ENCODE measurements at places on chromosomes 12 and 14. TPM values are rescaled to one million over a fixed set of nuclear protein-coding genes. Genes with fewer than 3 reads are reported as not detected.

DNA sequence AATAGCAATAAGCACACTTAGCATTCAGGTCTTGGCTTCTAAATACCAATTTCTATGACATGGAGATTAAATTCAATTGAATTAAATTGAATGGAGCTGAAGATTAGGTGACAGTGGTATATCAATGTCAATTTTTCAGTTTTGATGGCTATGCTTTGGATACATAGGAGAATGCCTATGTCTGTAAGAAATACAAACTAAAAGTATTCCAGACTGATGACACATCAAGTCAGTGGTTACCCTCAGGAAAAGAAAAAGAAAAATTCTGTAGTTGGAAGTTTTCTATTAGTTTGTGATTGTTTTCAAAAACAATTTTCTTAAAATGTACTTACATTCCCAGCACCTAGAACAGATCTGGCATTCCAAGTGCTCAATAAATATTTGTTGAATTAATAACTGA is 4.9 kb upstream of the DCAF4 start:
- peaks cover 1% of the 10 kb centered on the region for H3K4me1 ChIP-seq
- H3K27ac ChIP-seq = no peak overlapping the region
- no peaks in the 10 kb centered on the region for H3K27me3 ChIP-seq
- DNase-seq = no peak
- H3K4me3 ChIP-seq = no peak overlapping the region

DNA sequence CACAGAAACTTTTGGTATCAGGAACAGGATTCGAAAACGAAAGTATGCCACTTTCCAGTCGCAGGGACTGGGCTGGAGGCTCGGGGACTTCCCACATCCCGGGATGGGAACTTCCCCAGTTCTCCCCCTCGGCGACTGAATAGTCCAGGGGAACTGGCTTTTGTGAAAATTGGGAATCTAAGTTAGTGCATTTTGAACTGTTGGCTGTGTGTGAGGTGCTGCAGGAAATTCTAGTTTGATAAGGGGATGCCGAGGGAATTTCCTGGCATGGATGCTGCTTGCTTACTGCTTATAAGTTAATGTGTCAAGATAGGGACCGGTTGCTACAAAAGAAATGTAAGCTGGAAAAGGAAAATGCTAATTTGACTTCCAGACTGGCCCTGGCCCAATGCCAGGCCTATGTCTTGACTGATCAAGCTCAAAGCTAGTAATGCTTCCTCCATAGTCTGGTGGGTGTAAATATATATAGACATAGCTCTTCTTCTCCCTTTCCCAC is 73.4 kb upstream of the EIF5 start:
- no peaks in the 10 kb centered on the region for H3K36me3 ChIP-seq
- peak; percentile 38 for DNase-seq
- H3K4me3 ChIP-seq = peak overlapping the region; percentile 46
- no peak overlapping the region for H3K27ac ChIP-seq
- no peaks in the 10 kb centered on the region for H3K4me1 ChIP-seq

- no peak overlapping the region for H3K27ac ChIP-seq
- DNase-seq = no peak
- peaks cover 22% of the 10 kb centered on the region for H3K4me1 ChIP-seq
- H3K36me3 ChIP-seq = no peaks in the 10 kb centered on the region
Observed at GRCh38 chr12:67459173-67459572, 189.4 kb upstream of the DYRK2 start.

GRCh38 chr12:69003991-69004390 is 71.0 kb upstream of the CPM start:
- H3K36me3 ChIP-seq = no peaks in the 10 kb centered on the region
- H3K4me1 ChIP-seq = peaks cover 2% of the 10 kb centered on the region
- no peaks in the 10 kb centered on the region for H3K27me3 ChIP-seq
- DNase-seq = no peak
- no peak overlapping the region for H3K4me3 ChIP-seq

- H3K36me3 ChIP-seq = no peaks in the 10 kb centered on the region
- H3K4me1 ChIP-seq = no peaks in the 10 kb centered on the region
Observed at GRCh38 chr12:119788786-119789185, 88.3 kb downstream of the CIT start.

- no peak overlapping the region for H3K27ac ChIP-seq
- DNase-seq = no peak
- H3K36me3 ChIP-seq = no peaks in the 10 kb centered on the region
- no peak overlapping the region for H3K4me3 ChIP-seq
- H3K4me1 ChIP-seq = no peaks in the 10 kb centered on the region
Observed at GRCh38 chr14:39322807-39323206, 89.1 kb downstream of the MIA2 start.

DNA sequence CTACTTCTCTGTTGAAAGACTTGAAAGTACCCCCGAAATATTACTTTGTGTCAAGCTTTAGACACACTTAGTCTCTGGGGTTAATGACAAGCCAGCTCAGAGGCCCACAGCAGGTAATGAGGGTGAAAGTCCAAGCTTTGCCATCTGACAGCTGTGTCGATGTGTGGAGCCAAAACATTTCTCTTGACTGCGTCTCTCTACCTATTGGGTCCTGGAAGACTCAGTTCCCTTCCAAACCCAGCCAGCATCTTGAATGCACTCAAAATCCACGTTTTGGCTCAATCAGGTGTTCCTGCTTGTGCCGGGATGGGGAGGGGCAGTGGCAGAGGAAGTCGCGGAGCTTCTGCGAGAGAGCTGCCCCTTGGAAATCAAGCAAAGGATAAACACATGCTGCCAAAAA is 3.2 kb downstream of the PLXNC1 start:
- H3K27ac ChIP-seq = peak overlapping the region; percentile 72
- DNase-seq = no peak
- no peaks in the 10 kb centered on the region for H3K36me3 ChIP-seq
- H3K27me3 ChIP-seq = no peaks in the 10 kb centered on the region

DNA sequence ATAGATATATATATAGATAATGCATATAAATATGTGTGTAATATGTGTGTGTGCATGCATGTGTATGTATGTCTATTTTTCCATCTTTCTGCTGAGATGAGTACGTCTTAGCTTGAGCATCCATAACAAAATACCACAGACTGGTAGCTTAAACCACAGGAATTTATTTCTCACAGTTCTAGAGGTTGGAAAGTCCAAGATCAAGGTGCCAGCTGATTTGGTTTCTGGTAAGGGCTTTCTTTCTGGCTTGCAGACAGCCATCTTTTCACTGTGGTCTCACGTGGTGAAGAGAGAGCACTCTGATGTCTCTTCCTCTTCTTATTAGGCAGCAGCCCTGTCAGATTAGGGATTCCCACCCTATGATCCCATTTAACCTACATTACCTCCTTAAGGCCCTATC is 47.3 kb downstream of the ACSM4 start:
- no peaks in the 10 kb centered on the region for H3K36me3 ChIP-seq
- H3K4me1 ChIP-seq = no peaks in the 10 kb centered on the region
- H3K27me3 ChIP-seq = peaks cover 4% of the 10 kb centered on the region
- no peak for DNase-seq
- H3K4me3 ChIP-seq = no peak overlapping the region

DNA sequence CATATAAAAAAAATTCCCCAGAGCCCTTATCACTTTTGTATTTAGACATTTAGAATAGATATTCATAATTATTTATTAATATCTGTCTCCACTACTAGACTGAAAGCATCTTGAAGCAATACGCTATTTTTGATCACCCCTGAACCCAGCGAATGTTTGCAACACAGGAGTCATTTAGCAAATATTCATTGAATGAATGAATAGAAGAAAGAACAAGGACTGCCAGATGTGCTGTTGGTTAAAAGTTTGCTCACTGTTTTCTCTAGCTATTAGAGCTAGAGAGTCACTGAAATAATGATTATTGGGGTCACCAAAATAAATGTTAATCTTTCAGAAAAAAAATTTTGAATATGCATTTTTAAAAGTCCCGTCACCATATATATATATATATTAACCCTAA is 174.3 kb downstream of the ACSS3 start:
- H3K36me3 ChIP-seq = no peaks in the 10 kb centered on the region
- no peaks in the 10 kb centered on the region for H3K4me1 ChIP-seq
- no peaks in the 10 kb centered on the region for H3K27me3 ChIP-seq
- DNase-seq = no peak
- H3K27ac ChIP-seq = no peak overlapping the region
- no peak overlapping the region for H3K4me3 ChIP-seq

DNA sequence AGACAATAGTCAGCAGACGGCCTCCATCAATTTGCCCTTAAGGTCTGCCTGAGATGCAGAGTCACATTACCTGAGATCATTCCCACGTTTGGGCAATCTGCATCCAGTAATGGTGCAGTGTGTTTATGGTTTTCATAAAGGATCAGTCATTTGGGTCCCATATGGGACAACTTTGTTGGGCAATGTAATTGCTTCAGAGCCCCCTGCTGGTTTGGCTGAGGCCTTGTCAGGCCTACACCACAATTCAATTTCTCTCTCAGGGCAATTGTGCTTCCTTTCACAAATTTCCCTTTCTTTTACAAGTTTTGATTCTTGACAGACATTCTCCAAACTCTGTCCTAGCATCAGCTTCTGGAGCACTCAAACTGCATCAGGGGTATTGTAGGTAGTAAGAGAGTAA is 191.2 kb upstream of the SSTR1 start:
- H3K4me1 ChIP-seq = no peaks in the 10 kb centered on the region
- DNase-seq = no peak
- no peaks in the 10 kb centered on the region for H3K27me3 ChIP-seq
- no peak overlapping the region for H3K4me3 ChIP-seq

GRCh38 chr12:131530422-131530821 is 180.5 kb upstream of the SFSWAP start:
- no peak overlapping the region for H3K27ac ChIP-seq
- no peak overlapping the region for H3K4me3 ChIP-seq
- H3K4me1 ChIP-seq = no peaks in the 10 kb centered on the region

- no peaks in the 10 kb centered on the region for H3K27me3 ChIP-seq
- no peaks in the 10 kb centered on the region for H3K36me3 ChIP-seq
- H3K4me1 ChIP-seq = no peaks in the 10 kb centered on the region
Observed at GRCh38 chr12:124264879-124265278, 30.0 kb upstream of the RFLNA start.

DNA sequence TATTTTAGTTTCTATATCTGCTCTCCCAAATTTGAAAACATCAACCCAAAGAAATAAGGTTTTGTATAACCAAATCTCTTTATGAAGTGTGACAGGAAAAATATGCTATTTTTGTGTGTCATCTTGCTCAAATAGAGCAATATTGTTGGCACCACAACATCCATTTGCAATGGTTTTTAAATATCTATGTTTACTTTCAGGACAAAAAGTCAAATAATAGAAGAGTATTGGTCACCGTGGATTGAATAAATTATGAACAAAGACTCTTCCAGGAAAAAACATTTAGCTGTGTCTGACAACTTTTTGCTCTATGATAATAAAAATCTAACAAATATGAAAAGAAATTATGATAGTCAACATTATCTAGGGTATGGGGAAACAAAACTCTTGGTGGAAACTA is 439.2 kb downstream of the BTG1 start:
- no peaks in the 10 kb centered on the region for H3K36me3 ChIP-seq
- no peaks in the 10 kb centered on the region for H3K27me3 ChIP-seq
- no peak overlapping the region for H3K27ac ChIP-seq
- DNase-seq = no peak
- no peak overlapping the region for H3K4me3 ChIP-seq

GRCh38 chr12:88982694-88983093 is 369.6 kb downstream of the DUSP6 start:
- no peaks in the 10 kb centered on the region for H3K27me3 ChIP-seq
- H3K4me3 ChIP-seq = no peak overlapping the region
- H3K27ac ChIP-seq = no peak overlapping the region
- no peaks in the 10 kb centered on the region for H3K4me1 ChIP-seq

- peaks cover 2% of the 10 kb centered on the region for H3K4me1 ChIP-seq
- H3K36me3 ChIP-seq = no peaks in the 10 kb centered on the region
- DNase-seq = no peak
- no peak overlapping the region for H3K27ac ChIP-seq
- no peaks in the 10 kb centered on the region for H3K27me3 ChIP-seq
Observed at GRCh38 chr14:63922696-63923421, 70.1 kb downstream of the SYNE2 start.

DNA sequence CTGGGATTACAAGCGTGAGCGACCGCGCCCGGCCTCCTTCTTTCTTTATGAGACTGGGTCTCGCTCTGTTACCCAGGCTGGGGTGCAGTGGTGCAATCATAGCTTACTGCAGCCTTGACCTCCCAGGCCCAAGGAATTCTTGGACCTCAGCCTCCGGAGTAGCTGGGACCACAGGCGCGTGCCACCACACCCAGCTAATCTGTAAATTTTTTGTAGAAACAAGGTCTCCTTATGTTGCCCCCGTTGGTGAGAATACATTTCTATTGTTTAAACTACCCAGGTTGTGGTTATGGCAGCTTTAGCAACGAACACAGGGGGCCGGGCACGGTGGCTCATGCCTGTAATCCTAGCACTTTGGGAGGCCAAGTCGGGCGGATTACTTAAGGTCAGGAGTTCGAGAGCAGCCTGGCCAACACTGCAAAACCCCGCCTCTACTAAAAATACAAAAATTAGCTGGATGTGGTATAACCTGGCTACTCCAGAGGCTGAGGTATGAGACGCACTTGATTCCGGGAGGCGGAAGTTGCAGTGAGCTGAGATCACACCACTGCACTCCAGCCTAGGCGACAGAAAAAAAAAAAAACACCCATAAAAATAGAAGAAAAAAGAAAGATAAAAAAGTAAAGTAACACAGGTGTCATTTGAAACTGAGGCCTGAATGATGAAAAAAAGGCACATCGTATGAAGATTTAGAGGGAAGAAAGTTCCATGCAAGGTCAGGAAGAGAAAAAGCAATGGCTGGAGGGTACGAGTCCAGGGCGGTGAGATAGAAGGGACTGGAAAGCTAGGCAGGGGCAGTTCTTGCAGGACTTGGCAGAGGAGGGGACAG is 977 bp upstream of the TMEM120B start:
- no peaks in the 10 kb centered on the region for H3K27me3 ChIP-seq
- peaks cover 6% of the 10 kb centered on the region for H3K4me1 ChIP-seq
- no peak for DNase-seq
- H3K27ac ChIP-seq = no peak overlapping the region
- no peaks in the 10 kb centered on the region for H3K36me3 ChIP-seq

DNA sequence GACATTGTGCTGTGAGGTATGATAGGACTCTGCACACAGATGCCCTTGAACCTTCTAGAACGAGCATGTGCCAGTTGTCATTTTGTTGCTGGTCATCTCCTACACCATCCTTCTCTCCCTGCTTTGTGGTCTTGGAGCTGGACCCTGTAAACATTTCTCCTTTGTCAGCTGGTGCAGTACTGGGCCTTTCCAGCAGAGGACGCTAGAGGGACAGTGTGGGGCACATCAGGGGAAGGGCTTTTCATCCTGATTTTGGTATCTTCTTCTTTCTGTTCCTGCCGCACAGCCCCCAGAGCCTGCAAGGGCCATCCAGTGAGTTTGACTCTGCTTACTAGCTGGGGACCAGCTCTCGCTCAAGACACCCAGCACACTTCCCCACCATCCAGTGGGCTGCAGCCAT is 484.6 kb downstream of the AACS start:
- H3K36me3 ChIP-seq = no peaks in the 10 kb centered on the region
- no peaks in the 10 kb centered on the region for H3K4me1 ChIP-seq
- no peak overlapping the region for H3K4me3 ChIP-seq
- H3K27ac ChIP-seq = no peak overlapping the region
- H3K27me3 ChIP-seq = no peaks in the 10 kb centered on the region

Gene CHD8
- total RNA-seq = 36.0 TPM

Gene SDS
- total RNA-seq = 0.81 TPM

Gene GLT8D2
- total RNA-seq = 21.1 TPM

Gene RHNO1
- 17.0 TPM for total RNA-seq

Gene RTL1
- total RNA-seq = 0.40 TPM

Gene DNAL1
- total RNA-seq = 19.4 TPM

Gene SERPINA9
- not detected for total RNA-seq

Gene PMCH
- total RNA-seq = not detected

Gene NOXRED1
- total RNA-seq = 0.72 TPM

Gene C12orf54
- total RNA-seq = 1.4 TPM
